ENCODE measurements at places on chromosomes 3 and 15.

- DNase-seq = no peak
These were observed 89.9 kb downstream of the IQSEC1 start for GRCh38 chr3:12983319-12983718.

GRCh38 chr3:134810052-134810435 lies 15.0 kb downstream of the EPHB1 start:
- DNase-seq = no peak

- DNase-seq = no peak
These were observed 3.0 kb upstream of the TRH start for GRCh38 chr3:129971351-129972052.

GRCh38 chr3:66948838-66949237 lies 49.3 kb upstream of the KBTBD8 start:
- DNase-seq = no peak

- DNase-seq = no peak
These were observed 84.3 kb downstream of the FLNB start for GRCh38 chr3:58092521-58092920.

DNA sequence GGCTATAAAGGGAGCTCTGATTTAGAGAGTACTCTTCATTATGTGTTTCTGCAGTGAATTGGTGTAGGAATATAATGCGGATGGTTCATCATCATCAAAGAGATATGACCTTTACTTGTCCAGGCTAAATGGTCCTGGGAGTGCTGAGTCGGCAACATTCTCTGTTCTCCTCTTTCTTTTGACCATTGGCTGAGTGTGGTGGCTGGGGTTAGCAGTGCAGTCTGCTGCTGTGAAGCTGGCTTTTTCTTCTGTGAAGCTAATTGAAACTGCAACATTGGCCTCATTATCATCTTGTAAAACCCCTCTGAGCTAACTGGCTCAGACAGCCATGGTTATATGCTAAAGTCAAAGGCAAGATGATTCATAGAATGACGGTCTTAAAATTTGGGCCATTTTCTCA lies 83.8 kb downstream of the THRB start:
- DNase-seq = no peak

- no peak for DNase-seq
These were observed 165.5 kb upstream of the MLF1 start for GRCh38 chr3:158405507-158405906.

GRCh38 chr3:107524326-107524840 lies 1.6 kb downstream of the BBX start:
- DNase-seq = peak; percentile 47

DNA sequence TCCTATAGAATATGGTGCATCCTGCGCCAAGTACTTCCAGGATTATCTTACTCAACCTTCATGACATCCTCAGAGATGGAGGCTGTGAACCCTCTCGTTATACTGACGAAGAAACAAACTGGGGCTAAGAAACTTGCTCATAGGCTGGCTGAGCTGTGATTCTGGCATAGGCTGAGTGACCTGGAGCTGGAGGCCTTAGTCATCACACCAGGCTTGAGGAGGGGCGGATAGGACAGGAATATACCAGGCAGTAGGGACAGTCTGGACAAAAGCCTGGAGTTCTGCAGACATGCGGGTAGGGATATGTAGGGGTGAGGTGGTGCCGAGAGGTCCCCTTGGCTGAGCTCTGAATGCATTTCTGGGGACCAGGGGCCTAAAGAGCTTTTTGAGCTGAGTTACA lies 18.1 kb downstream of the HEMK1 start:
- no peak for DNase-seq

DNA sequence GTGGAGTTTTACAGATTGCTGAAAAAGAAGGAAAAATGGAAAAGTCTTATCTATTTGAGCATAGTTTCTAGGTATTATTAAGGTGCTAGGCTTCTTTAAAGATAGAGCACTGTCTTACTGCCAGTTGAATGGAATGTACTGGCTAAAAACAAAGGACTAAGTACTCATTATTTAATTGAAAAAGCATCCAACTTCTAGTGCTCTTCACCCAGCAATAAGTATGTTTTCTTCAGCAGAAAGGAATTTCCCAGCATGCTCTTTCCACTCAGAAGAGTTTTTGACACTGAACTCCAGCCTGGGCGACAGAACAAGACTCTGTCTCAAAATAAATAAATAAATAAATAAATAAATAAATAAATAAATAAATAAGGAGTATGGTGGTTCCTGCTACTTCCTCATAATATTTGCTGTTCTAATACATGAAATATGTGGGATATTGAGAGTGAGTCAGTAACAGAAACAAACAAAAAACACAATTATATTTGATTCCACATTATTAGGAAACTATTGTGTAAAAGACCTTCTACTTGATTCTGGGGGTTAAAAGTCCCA lies 70.6 kb downstream of the ATP13A4 start:
- no peak for DNase-seq

DNA sequence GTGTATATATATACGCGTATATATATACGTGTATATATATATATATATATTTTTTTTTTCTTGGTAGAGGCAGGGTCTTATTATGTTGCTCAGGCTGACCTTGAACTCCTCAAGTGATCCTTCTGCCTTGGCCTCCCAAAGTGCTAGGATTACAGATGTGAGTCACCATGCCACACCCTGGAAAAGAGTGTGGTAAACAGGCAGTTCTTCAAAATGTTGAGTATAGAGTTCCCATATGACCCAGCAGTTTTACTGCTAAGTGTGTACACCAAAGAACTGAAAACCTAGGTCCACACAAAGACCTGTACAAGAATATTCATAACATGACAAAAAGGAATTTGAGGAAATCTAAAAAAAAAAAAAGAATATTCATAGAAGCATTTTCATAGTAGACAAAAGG lies 71.8 kb upstream of the GCNT3 start:
- no peak for DNase-seq

DNA sequence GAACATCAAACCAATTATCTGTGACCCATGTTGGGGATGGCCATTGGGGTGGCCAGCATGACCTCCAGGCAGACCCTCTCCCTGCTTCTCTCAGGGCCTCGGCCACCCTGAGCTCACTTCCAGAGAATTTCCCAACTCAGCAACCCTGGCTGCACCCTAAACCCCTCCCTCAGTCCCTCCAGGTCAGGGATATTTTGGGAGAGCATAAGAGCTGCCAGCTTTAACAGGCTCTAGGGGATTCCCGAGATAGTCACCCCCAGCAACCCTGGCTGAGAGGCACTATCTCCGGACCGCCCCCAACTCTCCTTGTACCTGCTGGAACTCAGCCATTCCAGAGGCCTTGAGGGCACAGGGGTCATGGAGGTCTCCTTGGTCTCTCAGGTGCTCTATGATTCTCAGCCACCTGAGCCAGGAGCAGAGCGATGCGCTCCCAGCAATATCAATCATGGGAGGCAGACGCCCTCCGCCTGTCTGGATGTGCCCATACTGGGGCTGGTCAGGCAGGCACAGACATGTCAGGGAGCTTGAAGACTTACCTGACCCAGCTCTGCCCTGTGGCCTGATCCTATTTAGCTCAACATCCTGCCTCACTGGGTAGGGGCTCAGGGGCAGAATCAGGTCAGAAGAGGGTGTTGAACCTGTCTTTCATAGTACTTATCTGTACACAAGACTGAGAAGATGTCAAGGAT lies 34.9 kb upstream of the CILP start:
- DNase-seq = no peak

GRCh38 chr15:46778876-46779275 lies 938.4 kb upstream of the SEMA6D start:
- DNase-seq = no peak

- DNase-seq = no peak
These were observed 12.4 kb downstream of the LAMP3 start for GRCh38 chr3:183149915-183150750.

DNA sequence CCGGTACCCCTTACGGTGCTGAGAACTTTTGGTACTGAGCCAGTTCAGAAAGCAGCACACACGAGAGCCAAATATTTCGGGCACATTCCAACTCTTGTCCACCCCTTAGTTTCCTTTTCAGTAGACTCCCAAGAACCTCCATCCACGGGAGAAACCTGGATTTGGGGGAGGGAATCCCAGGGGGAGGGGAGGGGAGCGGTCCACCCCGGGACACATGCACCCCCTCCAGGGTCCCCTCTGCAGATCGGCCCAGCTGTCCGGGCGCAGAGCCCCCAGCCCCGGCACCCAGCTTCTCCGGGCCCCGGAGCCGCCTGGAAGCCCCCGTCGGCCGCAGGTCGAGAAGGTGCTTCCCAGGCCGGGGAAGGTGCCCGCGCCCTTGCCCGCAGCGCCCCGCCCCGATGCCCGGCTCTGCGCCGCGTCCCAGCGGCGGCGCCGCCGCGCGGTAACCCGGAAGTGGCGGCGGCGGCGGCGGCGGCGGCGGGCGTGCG lies 455 bp upstream of the ABHD17C start:
- peak; percentile 26 for DNase-seq

GRCh38 chr15:93983526-93983925 lies 247.8 kb upstream of the MCTP2 start:
- DNase-seq = no peak

DNA sequence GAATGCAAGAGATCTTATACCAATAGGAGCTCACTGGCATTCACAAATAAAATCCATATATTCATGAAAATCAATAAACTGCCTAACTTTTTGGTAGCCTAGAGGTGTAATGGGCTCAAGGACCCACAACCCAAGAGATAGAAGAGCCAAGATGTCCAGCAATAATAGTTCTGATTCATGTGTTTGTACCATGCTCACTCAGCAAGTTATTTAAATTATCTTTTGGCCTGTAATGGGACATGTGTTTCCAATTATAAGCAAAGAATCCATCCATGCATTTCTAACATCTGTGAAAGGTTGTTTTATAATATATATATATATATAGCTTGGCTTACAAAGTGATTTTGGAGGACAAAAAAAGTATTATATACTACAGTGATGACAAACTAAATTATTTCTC lies 29.7 kb upstream of the SHC4 start:
- no peak for DNase-seq

GRCh38 chr3:30289766-30290165 lies 316.6 kb upstream of the TGFBR2 start:
- no peak for DNase-seq

DNA sequence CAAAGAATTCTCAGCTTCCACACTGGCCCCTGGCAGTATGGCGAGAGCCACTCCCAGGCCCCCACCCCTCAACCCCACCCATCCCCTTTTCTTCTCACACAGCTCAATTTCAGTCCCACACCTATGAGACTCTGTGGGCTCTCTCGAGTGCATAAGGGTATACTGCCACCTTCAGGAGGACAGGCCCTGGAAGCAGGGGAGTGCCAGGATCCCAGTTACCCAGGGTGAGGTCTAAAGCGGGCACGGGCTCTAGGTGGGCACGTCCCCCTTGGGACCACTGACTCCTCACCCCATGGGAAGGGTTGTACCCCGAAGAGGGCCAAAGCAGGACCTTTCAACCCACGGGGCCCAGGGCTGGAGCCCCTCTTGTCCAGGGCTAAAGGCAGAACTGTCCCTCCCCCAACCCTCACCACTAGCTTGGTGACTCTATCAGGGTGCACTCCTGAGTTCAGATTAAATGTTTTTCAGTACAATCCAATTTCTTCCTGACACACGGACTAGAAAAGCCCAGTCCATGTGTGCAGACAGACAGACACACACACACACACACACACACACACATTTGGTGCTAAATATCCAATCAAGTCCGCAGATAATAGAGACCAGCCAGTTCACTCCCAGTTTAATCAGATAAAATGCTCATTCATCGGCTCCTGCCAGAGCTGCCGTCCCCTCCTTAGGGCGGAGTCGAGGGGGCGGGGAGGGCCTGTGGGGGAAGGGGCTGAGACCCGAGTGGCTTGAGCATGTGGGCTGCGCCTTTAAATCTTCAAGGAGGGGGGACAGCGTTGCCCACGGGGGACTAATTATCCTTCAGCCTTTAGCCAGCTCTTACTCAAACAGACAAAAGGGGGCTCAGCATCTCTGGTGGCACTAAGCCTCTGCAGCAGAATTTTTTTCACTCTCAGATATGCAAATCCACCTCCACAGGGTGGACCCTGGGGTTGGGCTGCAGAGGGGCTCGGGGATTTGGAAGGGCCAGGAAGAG lies 59.3 kb downstream of the CYP11A1 start:
- DNase-seq = peak; percentile 10

GRCh38 chr3:111774622-111775021 lies 84.4 kb upstream of the PHLDB2 start:
- no peak for DNase-seq

DNA sequence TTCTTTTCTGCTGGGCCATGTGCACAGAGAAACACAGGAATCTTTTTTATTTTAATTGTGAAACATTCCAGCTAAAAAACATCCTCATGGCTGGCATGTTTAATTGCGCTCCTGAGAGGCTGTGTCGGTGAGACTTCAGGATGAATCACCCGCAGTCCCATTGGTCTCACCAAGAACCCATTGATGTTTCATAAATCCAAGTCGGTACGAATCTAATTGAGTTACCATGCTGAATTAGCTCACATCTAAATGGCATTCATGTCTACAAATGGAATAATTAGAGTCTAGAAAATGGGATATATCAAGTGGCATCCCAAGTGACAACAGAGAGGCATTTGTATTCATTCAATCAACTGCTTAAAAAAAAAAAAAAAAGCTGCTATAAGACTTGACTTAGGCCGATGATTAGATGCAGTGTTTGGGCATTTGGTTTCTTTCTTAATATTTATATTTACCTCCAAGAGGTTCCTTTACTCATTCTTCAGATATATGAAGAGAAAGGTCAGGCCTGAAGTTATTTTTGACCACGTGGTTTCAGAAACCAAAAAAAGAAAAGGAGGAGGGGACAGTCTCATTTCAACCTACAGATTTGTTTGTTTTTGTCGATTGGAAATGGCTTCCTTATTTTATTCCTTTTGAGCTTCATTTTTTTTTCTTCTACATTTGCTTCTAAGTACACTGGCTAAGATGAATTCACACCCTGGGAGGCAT lies 79.1 kb upstream of the FOXB1 start:
- DNase-seq = no peak

DNA sequence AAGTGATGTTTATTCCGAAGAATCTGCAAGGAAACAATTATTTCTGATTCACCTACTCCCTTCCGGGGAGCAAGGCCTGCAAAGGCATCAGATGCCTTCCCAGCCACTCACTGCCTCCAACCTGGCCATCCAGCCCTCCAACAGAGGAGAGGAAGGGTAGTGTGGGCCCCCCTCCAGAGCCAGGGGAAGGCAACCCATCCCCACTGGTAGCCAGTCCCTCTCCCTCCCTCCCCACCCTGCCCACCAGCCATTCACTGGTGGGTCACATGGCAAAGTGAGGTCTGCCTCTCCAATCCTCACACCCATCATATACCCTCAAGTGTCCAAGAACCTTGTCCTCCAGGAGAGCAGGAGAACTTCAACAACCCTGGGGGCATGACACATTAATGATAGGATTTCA lies 2.4 kb upstream of the VIPR1 start:
- no peak for DNase-seq

- DNase-seq = no peak
These were observed 315.4 kb downstream of the LPP start for GRCh38 chr3:188469228-188469885.

GRCh38 chr15:28184166-28184565 lies 85.1 kb upstream of the OCA2 start:
- DNase-seq = no peak

GRCh38 chr3:181717549-181718171 lies 5.9 kb downstream of the SOX2 start:
- DNase-seq = no peak

GRCh38 chr3:9736831-9737230 lies 5.3 kb downstream of the BRPF1 start:
- no peak for DNase-seq

GRCh38 chr3:152656214-152656971 lies 178.5 kb upstream of the P2RY1 start:
- no peak for DNase-seq
